ENCODE measurements at places on chromosomes 6 and 20.

GRCh38 chr20:48096957-48097890 is 311.9 kb upstream of the SULF2 start:
- no peak for DNase-seq

- DNase-seq, result no peak
Measured at GRCh38 chr20:47531458-47531857, 29.8 kb downstream of the NCOA3 start.

DNA sequence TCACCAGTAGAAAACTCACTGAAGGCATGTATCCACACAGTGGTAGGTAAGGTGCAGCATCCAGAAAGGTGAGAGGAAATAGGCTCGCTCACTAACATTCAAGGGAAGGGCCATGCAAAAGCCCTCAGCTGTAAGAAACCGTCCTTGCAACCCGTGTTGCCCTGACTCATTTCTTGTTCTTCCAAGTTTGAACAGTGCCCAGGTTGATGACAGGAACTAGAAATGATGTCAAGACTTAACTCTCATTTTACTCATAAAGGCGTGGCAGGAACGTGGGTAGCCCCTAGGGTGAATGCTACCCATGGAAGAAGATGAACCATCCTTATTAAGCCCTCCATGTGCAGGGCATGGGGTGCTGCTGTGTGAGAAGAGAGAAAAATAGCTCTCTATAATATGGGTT is 187.6 kb downstream of the CD83 start:
- no peak for DNase-seq

- no peak for DNase-seq
Measured at GRCh38 chr6:111644893-111645430, 39.3 kb upstream of the TRAF3IP2 start.

DNA sequence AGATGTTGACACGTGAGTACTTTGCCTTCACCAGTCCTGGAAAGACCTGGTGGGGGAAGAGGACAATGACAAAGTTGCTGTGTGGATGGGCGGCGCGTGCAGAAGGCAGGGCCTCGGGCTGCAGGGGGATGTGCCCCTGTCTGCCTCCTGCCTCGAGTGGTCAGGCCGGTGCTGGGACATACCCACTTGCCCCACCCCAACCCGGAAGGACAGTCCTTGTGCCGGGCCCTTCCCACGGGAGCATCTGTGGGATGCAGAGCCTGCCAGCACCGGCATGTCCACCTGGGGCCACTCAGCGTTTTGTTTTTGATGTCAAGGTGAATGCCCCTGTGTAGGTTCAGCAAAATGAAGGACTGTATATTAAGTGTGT is 60.5 kb upstream of the BHLHE23 start:
- no peak for DNase-seq

DNA sequence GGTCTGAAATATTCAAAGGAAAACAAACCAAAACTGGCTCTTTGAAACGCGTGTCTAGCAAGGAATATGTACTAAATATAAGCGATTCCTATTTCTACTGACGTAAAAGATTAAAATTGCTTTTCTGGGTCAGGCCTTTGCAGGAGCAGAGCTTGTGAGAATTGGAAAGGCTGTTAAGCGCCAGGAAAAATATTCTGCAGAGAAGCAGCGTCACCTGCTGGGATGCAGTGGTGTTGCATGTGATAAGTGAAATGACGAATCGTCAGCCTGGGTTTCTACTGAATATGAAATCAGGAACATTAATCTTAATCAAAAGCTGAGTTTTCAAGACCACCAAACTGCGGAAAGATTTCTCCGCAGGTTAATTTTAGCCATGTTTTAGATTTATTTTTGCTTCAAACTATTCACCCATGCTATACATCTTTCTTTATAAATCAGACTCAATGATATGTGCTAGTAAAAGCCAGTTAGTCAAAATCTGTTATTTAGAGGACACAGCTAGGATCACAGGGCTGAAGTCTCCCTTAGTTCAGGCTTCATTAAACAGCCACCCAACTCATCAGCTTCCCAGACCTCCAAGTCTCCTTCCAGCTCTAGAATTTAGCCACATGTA is 67.4 kb downstream of the ALDH8A1 start:
- DNase-seq, result peak; percentile 57

Data from naive thymus-derived CD8-positive, alpha-beta T cell (primary cell).